ENCODE measurements at places on chromosomes 2 and 18. TPM values are rescaled to one million over a fixed set of nuclear protein-coding genes. Genes with fewer than 3 reads are reported as not detected.

Gene DUSP19
- 2.9 TPM for total RNA-seq

Gene RAD51AP2
- not detected for total RNA-seq

Gene AMER3
- total RNA-seq, result not detected

DNA sequence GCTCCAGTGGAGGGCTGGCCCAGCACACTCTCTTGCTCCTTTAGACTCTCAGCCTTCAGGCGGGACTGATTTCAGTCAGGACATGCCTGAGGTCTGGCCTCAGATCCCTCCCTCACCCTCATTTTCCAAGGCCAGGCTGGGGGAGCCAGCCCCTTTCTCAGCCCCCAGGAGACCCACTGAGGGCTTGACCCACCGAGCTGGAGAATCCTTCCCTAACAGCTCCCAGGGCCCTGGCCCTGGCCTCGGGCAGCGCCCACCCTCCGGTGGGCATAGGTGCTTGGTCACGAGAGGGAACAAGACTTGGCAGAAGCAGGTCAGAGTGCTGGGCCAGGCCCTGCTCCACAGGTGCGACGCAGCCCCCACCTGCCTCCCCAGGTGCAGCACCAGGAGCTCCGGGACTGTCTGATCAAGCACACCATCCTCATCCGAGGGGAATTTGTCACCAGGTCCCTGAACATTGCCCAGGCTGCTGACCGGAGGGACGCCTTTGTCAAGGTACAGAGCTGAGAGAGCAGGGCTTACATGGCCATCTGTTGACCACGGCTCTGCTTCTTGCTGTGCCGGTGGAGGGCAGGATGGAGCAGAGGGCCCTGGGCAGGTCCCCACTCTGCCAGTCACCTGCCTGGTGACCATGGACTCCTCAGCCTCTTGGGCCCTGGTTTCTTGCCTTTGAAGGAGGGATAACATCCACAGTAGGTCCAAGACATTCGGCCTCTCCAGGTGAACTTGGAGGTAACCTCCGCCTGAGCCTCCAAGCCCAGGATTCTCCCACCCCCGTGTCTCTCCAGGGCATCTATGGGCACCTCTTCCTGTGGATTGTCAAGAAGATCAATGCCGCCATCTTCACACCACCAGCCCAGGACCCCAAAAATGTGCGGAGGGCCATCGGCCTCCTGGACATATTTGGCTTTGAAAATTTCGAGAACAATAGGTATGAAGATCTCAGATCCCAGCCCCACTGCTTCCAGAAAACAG lies 46.3 kb downstream of the MYO7B start:
- DNase-seq, result no peak

DNA sequence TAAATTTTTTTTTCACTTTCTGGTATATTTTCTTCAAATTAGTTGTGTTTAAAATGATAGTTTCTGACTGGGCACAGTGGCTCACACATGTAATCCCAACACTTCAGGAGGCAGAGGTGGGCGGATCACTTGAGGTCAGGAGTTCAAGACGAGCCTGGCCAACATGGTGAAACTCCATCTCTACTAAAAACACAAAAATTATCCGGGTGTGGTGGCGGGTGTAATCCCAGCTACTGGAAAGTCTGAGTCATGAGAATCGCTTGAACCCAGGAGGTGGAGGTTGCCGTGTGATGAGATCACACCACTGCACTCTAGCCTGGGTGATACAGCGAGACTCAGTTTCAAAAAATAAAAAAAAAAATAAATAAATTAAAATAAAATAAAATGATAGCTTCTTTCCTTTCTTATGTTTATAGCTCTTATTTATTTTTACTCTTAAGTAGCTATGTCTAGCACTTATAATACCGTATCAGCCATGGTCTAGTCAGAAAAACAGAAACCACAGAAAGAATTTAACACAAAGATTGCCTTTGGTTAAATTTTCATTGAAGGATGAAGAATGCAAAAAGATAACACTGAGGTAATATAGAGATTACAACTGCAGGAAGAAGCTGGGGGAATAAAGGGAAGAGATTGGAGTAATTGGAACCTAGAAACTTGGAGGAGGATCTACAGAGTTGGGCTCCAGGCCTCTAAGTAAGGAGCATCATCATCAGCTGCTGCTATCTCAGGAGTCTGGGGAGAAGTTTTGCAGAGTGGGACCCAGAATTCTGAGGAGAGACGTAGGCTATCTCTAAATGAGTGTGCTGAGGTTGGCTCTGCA lies 54.7 kb upstream of the MBOAT2 start:
- no peak for DNase-seq

GRCh38 chr2:195619590-195619989 lies 37.4 kb upstream of the SLC39A10 start:
- DNase-seq, result no peak

- DNase-seq, result no peak
These were observed 72.0 kb downstream of the DNER start for GRCh38 chr2:229642371-229642770.

DNA sequence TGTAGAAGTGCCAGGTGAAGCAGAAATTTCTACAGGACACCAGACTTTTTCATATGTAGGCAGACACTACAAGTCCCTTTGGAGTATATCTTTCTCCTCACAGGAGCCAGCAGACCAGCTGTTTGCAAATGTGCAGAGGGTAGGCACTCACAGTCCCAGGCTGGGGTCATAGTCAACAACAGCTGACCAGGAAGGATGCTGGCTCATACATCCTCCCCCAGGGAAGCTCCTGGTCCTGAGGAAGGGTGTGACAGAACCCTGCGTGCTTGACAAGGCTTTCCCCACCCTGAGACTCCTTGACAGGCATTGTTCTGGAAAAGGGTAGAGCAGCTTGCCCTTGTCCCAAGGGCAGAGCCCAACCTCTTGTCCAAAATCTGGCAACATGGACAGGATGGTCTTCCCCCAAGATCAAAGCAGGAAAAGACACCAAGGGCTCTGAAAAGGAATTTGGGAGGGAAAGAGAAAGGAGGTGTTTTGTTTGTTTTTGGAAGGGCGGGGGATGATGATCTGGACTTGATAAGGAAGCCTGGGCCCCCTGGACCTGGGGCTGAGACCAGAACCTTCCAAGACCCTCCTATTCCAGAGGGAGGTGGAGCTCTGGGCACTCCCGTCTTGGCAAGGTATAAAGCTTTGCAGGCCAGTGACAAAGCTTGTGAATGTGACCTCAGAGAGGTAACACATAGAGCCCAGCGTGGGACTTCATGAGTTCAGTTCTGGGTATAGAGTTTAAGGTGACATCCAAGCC lies 87.1 kb downstream of the GFPT1 start:
- DNase-seq, result no peak
